GM10248 (cell line): ENCODE measurements at places on chromosomes 5 and 9.

GRCh38 chr5:75734913-75735789 lies 17.9 kb upstream of the POC5 start:
- peak; percentile 36 for DNase-seq

DNA sequence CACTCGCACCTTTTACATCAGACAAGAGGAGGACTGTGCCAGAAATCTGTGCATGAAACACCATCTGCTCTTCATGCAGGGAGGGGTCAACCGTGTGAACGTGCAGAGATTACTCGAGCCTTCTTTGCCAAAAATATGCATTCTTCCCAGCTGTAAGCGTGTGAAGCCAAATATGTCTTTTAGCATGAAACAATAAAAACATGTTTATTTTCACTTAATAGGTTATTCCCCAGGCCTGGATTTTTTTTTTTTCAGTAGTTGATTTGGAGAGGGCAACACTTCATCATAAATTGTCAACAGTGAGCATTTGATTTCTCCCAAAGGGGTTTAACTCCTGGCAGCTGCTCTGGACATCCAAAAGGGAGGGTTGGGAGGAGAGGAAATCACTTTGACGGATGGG lies 23.8 kb downstream of the PLAC8L1 start:
- no peak for DNase-seq

DNA sequence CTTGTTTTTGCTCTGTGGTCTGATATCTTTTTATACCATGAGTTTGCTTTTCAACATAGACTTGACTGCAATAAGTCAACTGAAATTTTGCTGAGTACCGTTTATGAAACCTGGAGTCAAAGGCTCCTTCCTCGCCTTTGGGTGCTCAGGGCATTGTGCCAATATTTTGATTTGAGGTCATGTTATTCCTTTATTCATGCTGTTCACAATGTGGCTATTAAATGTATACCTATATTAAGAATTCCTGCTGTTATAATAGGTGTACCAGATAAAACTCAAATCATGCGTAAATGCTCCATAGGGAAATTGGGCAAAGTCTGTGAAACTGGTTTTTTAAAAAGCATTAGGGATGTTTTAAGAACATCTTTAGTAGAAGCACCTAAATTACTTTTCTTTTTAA lies 334.0 kb upstream of the NUDT12 start:
- no peak for DNase-seq

DNA sequence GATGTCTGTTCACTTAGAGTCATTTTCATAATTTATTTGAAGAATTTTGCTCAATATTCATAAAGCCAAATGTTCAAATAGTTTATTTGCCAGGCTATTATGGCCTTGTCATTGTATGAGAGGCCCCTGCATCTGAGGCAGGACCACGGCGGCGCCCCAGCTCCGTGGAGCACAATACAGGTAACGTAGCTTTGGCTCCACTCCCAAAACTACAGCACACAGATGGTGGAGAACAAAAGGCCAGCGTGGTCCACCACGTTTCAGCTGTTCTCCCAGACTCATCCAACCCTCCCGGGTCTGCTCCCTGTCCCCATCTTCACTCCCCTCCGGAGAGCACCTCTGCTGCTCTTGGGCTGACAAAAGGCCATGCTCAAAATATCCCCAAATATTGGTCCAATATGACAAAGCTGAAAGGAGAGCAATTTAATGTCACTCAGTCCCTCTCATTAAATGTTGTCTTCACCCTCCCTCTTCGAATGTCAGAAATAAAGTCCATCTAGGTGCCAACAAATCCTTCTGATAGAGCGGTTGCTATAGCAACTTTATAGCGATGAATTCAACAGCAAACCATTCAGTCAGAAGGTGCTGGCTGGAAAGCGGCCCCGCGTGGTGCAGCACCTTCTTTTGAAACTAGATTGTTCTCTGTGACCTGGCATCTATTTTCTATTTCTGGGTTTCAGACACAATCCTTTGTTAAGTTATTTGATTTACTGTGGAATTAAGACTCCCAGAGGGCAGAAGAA lies 504.3 kb downstream of the ARHGEF28 start:
- DNase-seq, result no peak

DNA sequence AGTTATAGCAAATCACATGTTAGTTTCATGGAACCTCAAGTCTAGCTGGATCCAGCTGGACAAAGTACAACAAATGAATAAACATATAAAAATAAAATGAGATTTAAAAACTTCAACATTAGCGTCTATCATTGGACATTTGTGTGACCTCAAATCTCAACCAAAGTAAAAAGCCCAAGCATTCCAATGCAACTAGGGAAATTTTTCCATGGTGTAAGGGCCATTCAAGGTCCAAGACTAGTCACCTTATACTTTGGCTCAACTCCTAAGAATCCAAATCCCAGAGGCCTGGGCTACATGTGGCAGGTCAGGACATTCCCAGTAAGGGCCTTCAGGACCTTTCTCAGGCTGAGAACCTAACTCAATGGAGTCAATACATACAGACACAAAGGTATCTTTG lies 137.4 kb upstream of the DMAC1 start:
- DNase-seq, result no peak

- DNase-seq, result peak; percentile 29
These were observed 23.2 kb upstream of the RCL1 start for GRCh38 chr9:4769321-4770080.

- no peak for DNase-seq
These were observed 12.0 kb downstream of the UGT3A2 start for GRCh38 chr5:36054647-36055046.

DNA sequence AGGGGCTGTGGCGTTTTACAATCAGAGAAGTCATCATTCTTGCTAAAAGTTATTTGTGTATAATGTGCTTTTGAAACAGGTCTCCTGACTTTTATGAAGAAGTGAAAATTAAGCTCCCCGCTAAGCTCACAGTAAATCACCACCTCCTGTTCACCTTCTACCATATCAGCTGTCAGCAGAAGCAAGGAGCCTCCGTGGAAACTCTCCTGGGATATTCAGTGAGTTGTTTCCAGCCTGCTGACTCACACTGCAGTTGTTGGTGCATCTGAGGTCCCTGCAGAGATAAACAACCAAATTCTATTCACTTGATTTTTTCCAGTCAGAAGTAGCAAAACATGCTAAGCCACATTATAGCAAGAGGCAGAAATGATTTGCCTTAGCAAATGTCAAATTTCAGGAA lies 156.7 kb downstream of the DOCK8 start:
- DNase-seq, result no peak

DNA sequence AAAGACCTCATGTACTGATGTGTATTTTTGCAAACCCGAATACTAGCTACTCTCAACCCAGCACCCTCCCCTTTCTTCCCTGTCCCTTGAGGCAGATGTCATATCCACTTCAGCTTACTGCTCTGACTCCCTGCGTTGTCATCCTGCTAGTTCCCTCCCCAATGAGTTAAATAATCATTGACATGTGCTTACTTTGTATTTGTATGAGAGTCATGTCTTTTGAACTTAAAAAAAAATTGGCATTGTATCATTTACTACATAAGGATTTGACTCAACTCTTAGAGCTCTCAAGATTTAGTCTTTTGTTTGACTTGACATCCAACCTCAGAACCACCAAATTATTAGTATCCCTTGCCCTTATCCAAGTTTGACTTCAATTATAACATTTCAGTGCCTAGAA lies 219.7 kb upstream of the TUT7 start:
- DNase-seq, result no peak

DNA sequence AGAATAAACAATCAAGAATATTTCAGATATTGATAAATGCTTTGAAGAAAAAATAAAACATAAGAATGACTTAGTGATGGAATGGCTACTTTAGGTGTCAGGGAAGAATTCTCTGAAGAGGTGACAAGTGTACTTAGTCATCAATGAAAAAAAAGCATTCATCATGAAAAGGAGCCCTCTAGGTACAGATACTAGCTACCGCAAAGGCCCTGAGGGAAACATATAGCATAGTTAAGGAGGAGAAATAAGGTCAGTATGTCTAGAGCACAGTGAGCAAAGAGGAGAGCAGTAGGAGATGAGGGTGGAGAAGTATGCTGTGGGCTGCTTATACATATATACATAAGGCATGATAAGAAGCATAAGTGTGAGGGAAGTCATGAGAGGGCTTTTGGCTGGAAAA lies 41.8 kb downstream of the CSF2 start:
- DNase-seq, result no peak

DNA sequence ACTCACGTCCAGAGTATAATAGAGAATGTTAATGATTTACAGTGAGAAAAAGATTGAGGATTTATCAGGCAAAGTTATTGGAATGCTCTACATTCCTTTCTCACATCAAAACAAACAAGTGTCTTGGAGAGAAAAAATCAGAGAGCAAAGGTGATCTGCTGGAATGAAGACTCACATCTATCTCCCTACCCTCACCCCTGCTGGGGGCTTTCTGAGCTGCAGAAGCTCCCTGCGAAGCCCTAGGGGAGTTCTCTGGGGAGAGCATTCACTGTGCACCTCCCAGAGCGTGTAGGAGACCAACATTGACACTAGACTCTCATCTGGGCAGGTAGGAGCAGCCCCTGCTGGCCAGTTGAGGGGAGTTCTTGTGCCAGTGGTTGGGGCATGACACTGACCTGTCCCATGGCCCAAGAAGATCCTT lies 76.6 kb upstream of the ADAMTS16 start:
- no peak for DNase-seq

- DNase-seq, result peak; percentile 60
These were observed 3.4 kb downstream of the LMNB1 start for GRCh38 chr5:126780165-126780827.

DNA sequence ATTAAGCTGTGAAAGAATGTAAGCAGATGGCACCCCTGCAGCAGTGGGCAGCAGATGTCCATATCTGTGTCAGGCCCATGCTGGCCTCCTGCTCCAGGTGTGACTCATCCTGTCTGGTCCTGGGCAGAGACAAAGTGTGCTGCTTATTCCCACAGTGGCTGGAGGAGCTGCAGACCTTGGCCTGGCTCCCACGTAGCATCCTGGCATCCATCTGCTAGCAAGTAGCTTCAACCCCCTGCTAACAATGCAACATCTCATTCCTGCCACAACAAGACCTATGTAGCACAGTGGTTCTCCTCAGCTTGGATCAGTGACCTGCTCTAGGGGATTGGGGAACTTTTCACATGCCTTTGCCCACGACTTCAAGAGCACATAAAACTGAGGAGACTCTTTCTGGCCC lies 126.4 kb upstream of the SLC12A2 start:
- DNase-seq, result no peak

DNA sequence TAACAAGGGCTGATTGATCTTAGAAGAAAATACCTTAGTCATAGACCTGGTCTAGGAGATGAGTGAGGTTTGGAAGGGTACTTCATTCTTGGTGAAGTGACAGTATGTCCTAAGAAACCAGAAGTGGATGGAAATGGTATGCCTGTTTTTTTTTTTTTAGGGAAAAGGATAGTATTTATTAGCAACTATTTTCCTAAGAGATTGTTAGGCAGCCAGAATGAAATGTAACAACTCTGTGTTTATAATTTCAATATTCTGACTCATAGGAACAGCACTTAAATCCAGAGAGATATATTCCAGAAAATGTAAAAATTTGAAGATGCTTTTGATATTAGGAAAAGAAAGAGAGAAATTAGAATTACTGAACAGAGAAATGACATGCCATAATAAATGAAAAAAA lies 21.2 kb upstream of the ARL14EPL start:
- no peak for DNase-seq

DNA sequence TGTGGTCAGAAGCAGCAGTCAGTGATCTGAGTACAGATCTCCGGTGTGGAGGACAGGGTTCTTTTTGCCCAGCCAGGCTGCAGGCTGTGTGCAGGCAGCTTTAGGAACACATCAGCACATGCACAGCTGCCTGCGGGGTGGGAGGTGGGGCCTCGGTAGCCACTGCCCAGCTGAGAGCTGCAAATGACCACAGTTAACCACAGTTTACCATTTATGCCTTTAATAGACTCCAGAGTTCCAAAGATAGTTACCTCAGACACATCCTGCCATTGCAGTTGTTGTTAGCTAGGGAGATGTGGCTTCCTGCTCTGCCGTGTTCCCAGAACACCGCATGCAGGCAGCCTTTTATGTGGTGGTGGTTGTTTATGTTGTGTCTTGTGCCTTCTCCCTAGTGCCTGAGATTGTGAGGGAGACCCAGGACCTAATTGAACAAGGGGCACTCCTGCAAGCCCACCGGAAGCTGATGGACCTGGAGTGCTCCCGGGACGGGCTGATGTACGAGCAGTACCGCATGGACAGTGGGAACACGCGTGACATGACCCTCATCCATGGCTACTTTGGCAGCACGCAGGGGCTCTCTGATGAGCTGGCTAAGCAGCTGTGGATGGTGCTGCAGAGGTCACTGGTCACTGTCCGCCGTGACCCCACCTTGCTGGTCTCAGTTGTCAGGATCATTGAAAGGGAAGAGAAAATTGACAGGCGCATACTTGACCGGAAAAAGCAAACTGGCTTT lies 10.2 kb downstream of the EXOC3 start:
- no peak for DNase-seq

GRCh38 chr9:129731477-129732085 lies 21.3 kb downstream of the PTGES start:
- DNase-seq, result no peak

DNA sequence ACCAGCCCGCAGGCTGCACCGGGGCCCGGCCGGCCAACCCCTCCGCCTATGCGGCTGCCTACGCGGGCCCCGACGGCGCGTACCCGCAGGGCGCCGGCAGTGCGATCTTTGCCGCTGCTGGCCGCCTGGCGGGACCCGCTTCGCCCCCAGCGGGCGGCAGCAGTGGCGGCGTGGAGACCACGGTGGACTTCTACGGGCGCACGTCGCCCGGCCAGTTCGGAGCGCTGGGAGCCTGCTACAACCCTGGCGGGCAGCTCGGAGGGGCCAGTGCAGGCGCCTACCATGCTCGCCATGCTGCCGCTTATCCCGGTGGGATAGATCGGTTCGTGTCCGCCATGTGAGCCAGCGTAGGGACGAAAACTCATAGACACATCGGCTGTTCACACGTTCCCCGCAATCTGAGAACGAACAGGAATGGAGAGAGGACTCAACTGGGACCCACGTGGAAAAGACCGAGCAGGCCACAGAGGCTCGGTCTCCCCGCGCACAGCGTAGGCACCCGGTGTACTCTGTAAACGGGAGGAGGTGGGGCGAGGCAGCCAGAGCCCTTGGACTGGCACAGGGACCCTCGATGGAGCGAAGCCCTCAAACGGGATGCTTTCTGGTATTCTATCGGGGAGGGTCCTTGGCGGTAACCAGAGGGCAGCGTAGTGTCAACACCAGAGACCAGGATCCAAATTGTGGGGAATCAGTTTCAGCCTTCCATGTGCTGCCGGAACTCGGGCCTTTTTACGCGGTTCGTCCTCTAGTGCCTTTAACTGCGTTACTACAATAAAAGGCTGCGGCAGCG lies 1.9 kb downstream of the FOXE1 start:
- DNase-seq, result no peak

- DNase-seq, result no peak
These were observed 799.9 kb upstream of the TYRP1 start for GRCh38 chr9:11893331-11893730.

DNA sequence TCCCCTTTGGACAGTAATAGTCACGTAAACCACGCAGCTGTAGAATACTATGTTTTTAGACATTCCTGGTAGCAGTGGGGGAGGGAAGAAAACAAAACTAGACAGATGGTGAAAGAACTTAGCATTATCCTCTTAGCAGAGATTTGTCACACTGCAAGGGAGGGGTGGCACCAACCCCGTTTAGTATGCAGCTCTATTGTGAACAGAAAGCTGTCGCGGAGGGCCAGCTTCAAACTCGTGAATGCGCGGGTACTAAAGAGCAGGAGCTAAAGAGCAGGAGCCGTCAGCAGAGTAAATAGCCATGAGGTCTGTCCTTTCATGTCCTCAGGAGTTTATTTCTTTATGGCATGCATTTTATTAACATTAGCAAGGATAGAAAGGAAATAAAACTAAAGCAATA lies 141.9 kb upstream of the SLC12A2 start:
- DNase-seq, result no peak
